ENCODE measurements at places on chromosomes 11 and 22. TPM values are rescaled to one million over a fixed set of nuclear protein-coding genes. Genes with fewer than 3 reads are reported as not detected.

The STK33 gene
- 0.78 TPM for total RNA-seq

The CHCHD10 gene
- 6.5 TPM for total RNA-seq

The MAFF gene
- 14.8 TPM for total RNA-seq

The TRPM5 gene
- not detected for total RNA-seq

The KRTAP5-8 gene
- total RNA-seq, result 0.22 TPM

The KRTAP5-10 gene
- not detected for total RNA-seq

The OR5B2 gene
- total RNA-seq, result not detected

The PGA3 gene
- total RNA-seq, result 0.39 TPM

The EMSY gene
- total RNA-seq, result 28.4 TPM

The NUP50 gene
- total RNA-seq, result 49.5 TPM

The PRODH gene
- total RNA-seq, result under 0.01 TPM

The LBHD1 gene
- total RNA-seq, result 4.0 TPM

The MOGAT2 gene
- total RNA-seq, result 0.13 TPM

The OR52K1 gene
- total RNA-seq, result not detected

The MS4A12 gene
- total RNA-seq, result not detected

The ABCG4 gene
- total RNA-seq, result 0.22 TPM

The OR4D6 gene
- not detected for total RNA-seq

The HEPHL1 gene
- total RNA-seq, result not detected

The AQP11 gene
- 0.78 TPM for total RNA-seq

The MTNR1B gene
- total RNA-seq, result not detected

The POU2AF2 gene
- total RNA-seq, result not detected

The PSMC3 gene
- total RNA-seq, result 156 TPM

The CRYBA4 gene
- not detected for total RNA-seq

The TMEM45B gene
- not detected for total RNA-seq

The ESAM gene
- 0.54 TPM for total RNA-seq

The DDX6 gene
- 153 TPM for total RNA-seq

The LAMTOR1 gene
- total RNA-seq, result 87.4 TPM
